HAP-1 (cell line): ENCODE measurements at places on chromosomes 5 and 9.
A peak's percentile ranks its signal among the peaks of the same experiment; 100 is the strongest.

GRCh38 chr5:117624201-117624600, 1049.6 kb upstream of the SEMA6A start:
- no peak for DNase-seq

- DNase-seq: peak; percentile 65
These were observed 243.1 kb upstream of the COX7C start for GRCh38 chr5:86374611-86375010.

DNA sequence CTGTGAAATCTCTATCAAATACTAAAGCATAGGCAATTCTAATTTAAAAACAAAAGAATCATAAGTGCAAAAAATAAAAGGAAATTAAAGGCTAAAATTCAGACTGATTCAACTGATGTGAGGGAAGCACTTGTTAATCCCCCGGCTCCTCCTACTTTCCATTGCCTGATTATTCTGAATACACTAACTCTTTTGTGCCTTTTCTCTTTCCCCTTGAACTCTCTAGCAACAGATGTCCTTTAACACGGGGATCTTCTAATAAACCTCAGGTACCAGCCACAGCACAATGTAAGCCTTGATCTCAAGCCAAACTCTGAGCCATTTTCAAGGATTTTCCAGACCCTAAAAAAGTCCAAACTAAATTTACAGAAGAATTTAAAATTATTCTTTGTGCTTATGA, 61.5 kb downstream of the KCNV2 start:
- DNase-seq: no peak

GRCh38 chr9:77456829-77457437, 191.2 kb downstream of the GNA14 start:
- peak; percentile 89 for DNase-seq

GRCh38 chr9:4549751-4550295, 59.6 kb downstream of the SLC1A1 start:
- DNase-seq: no peak

DNA sequence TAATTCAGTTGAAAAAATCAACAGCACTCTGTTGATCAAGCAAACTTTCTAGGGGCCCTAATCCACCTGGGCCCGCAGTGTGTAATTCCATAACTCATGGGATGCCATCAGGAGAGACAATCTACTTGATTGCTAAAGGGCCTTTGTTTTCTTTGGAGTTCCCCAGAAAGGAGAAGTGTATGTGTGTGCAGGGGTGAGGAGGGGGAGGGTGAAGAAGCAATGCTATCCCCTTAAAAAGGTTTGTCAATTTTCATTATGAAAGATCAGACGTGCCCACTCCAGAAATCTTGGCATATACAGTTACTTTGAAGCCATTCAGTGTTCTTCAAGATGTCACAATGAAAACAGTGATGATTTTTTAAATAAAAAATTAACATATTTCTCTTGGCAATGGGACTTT, 6.2 kb downstream of the PARP8 start:
- DNase-seq: no peak

GRCh38 chr5:112210430-112211005, 208.6 kb downstream of the EPB41L4A start:
- DNase-seq: no peak

- no peak for DNase-seq
These were observed 318.1 kb upstream of the PIK3R1 start for GRCh38 chr5:67897431-67897830.

- no peak for DNase-seq
These were observed 43.2 kb upstream of the IER5L start for GRCh38 chr9:129221233-129221632.

GRCh38 chr9:32483343-32483742, 42.7 kb downstream of the RIGI start:
- DNase-seq: no peak

DNA sequence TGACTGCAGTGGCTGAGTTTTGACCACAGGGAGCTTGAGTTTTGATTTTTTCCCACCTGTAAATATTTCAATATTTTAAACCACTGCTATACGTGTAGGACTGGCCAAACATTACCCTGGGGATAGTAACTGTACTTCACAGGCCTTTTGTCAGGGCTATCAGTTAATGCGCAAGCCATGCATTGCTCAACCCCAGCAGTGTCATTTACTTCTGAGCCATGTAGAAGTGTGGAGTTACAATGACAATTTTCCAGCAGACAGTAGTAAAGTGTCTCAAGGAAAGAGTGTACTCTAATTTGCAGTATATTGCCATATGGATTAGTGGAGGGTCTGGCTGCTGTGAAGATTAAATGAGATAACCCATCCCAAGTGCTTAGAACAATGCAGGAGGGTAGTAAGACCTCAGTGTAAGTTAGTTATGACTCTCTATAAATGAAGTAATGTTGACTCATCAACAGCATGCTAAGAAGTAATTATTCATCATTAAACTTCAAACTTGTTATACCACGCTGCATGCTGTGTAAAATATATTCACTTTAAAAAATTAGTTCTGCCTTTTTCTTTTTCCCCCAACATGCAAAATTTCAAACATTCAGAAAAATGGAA, 489.2 kb downstream of the KDM4C start:
- DNase-seq: no peak

- no peak for DNase-seq
These were observed 377.6 kb downstream of the DNAH5 start for GRCh38 chr5:13566871-13567339.

- no peak for DNase-seq
These were observed 136.7 kb upstream of the TNFAIP8 start for GRCh38 chr5:119218830-119219782.

- DNase-seq: no peak
These were observed 107.5 kb downstream of the NDFIP1 start for GRCh38 chr5:142215915-142216681.

- peak; percentile 17 for DNase-seq
These were observed 152.6 kb upstream of the MSX2 start for GRCh38 chr5:174571662-174572397.
